ENCODE measurements at places on chromosomes 2 and 18.
A peak's percentile ranks its signal among the peaks of the same experiment; 100 is the strongest.

GRCh38 chr2:179263446-179264367 is 925 bp downstream of the SESTD1 start:
- peak; percentile 48 for DNase-seq

DNA sequence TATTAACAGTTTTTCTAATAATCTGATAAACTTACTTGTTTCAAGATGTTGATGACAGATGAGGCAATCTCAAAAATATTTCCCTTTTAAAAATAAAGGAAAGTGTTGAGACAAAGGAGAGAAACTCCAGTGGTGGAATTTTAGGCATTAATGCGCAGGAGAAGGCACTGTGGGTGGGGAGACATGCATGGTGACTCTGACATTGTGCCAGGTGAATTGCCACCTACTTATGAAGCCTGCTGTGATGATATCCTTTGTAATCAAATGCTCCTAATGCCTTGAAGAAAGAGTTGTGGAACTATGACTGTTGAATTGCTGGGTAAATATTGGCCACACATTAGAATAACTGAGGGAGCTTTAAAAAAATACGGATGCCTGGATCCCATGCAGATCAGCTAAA is 101.4 kb downstream of the PLA2R1 start:
- no peak for DNase-seq

- DNase-seq: no peak
Observed at GRCh38 chr2:26727641-26728561, 35.4 kb downstream of the KCNK3 start.

DNA sequence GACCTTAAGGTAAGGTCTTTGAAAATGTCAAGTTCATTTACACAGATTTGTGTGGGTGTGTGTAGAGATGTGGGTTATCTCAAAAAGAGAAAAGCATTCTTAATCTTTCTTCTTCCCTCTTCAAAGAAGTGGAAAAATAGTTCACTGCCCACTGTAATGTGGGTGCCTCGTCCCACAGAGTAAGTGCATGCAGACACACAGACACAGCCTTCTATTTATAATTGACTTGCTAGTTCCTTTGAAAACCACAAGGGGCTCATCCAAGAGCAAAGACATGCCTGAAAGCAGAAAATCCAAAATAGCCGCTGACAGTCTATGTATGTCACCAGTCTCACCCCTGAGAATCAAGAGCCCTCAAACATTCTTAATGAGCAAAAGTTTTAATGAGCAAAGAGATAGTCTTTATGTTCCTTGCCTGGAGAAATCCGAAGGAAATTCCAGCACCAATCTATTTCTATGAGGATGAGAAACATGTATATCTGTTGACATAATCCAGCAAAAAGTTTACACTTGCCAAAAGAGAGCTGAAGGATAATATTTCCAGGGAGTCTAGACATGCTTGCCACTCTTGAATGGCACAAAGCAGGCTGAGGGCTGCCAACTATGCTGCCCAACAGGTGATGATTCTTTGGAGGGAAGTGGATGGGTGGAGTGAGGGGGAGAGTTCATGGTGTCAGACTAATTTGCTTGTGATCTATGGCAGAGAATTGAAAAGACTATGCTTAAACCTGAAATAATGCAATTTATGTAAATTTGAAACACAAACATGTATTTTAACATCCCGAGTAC is 93.9 kb downstream of the ACVR1 start:
- DNase-seq: no peak

DNA sequence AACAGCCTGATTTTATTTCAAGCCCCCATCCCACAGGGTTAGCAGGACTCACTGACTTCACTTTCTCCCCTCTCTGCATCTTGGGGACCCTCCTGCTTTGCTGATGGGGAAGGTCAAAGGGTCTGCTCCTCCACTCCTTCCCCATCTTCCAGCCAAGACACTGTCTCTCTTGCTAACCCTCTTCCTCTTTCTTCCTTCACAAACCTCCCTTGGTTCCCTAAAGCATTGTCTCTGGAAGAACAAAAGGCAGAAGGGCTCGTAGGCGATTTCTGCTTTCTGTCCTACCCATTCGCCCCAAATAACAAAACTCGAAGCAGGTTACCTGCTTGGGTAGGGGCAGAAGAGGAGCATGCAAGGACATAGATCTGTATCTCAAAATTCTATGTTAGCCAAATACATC is 5.5 kb upstream of the SLC4A3 start:
- peak; percentile 20 for DNase-seq

- no peak for DNase-seq
Observed at GRCh38 chr2:241109210-241110088, 7.4 kb upstream of the MTERF4 start.

DNA sequence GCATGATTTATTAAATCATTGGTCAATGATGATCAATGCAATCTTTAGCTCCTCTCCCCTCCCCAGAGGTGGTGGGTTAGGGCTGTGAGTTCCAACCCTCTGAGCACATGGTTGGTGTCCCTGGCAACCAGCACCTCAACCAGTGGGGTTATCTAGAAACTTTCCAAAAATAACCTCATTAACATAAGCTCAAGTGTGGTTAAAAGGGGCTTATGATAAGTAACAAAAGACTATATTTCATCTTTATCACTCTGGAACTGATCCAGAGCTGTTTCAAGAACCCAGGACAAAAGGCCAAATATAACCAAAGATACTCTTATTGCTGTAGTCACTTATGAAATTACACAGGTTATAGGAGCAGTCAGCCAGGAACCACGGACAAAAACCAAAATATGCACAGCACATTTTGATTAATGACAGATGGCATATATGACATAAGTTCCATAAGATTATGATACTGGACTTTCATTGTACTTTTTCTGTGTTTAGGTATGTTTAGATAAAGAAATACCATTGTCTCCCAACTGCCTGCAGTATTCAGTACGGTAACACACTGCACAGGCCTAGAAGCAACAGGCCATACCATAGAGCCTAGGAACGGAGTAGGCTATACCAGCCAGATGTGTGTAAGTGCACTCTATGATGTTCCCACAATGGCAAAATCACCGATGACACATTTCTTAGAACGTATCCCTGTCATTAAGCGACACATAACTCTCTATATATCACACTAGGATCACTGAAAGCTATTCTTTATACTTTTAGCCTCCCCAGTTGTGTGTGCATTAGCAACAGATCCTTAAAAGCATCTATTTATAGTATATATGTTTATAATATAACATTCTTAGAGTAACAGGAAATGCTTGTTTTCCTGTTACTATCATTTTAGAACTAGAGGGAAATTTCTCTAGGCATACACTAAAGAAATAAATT is 31.9 kb downstream of the KIDINS220 start:
- no peak for DNase-seq

DNA sequence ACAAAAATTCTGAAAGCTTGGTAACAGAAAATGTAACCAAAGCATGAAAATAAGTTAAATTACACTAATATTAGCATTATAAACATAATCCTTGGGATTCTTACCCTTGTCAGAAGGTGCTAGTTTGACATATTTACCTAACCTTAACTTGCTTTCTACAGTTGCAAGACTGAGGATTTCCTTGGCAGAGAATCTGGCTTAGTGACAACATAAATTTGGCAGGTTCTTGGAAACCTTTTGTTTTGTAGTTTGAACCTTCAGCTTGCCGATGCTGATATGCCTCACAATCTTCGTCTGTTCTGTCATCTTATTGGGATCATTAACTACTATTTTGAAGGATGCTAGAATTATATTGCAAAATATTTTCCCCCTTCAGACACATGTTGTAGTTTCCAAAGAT is 3.4 kb downstream of the XIRP2 start:
- no peak for DNase-seq

DNA sequence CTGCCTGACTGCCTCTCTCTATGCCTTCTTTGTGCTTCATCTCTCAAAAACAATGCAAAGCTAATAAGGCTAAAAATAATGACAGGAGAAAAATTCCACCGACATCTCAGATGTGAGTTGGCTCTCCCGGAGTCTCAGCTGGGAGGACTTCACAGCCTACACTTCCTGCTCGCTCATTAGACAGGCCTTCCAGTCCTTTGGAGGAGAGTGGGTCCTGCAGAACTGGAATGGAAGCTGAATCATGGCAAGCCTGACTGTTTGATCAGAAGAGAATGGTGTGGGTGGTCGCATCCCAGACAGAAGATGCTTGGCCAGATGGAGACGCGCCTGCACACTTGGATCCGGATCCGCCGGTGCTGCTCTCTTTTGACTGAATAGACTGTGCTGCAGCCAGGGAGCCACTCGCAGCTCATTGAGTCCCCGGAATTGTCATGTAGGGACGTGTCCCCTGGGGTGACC is 49.7 kb downstream of the TRIB2 start:
- DNase-seq: no peak

DNA sequence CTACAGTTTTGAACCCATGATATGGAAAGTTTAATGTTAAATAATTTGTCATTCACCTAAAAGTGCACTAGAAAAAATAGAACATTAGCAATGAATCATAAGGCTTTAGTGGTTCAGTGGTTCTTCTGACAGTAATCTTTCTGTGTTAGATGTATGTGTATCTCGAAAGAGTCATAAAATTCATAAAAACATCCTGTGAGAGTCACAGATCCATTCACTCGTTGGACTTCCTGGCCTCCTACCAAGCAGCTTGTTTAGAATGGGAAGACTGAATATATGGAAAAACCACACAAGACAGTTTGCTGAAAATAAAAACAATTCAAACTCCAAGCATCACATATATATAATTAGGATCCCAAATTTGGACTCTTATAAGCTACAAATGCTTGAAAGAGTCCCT is 34.8 kb downstream of the ADNP2 start:
- DNase-seq: no peak
